A549 treated with CORT108297 at 1 μM for 4 hours (cell line): ENCODE measurements at places on chromosomes 11 and 22. TPM values are rescaled to one million over a fixed set of nuclear protein-coding genes. Genes with fewer than 3 reads are reported as not detected.

The ASCL2 gene
- total RNA-seq = 0.06 to 0.09 TPM in 2 of 5 replicates, not detected in the others

The SPON1 gene
- total RNA-seq = 0.08 TPM in 1 of 5 replicates, not detected in the others

The CSNK2A3 gene
- 1.4 to 2.3 TPM (median 1.8 TPM) in 5 replicates for total RNA-seq

The TEX54 gene
- total RNA-seq = not detected in 5 replicates

The SAA4 gene
- not detected in 5 replicates for total RNA-seq

The APOL3 gene
- 0.07 to 0.10 TPM in 2 of 5 replicates, not detected in the others for total RNA-seq

The PLA2G3 gene
- not detected in 5 replicates for total RNA-seq

The KRTAP5-2 gene
- total RNA-seq = not detected in 5 replicates

The ZNHIT2 gene
- 13.2 to 25.1 TPM (median 24.8 TPM) in 5 replicates for total RNA-seq

The PRAME gene
- total RNA-seq = 99.6 to 116 TPM (median 112 TPM) in 5 replicates

The SCGB1A1 gene
- total RNA-seq = 0.23 to 0.45 TPM in 2 of 5 replicates, not detected in the others

The PGA5 gene
- not detected in 5 replicates for total RNA-seq

The KDM4E gene
- total RNA-seq = not detected in 5 replicates

The RNF169 gene
- 3.8 to 6.5 TPM (median 4.8 TPM) in 5 replicates for total RNA-seq

The RASD2 gene
- 0.74 to 1.3 TPM (median 1.2 TPM) in 5 replicates for total RNA-seq

The NEU3 gene
- total RNA-seq = 3.6 to 4.4 TPM (median 4.0 TPM) in 5 replicates

The CRACR2B gene
- 2.9 to 5.2 TPM (median 4.8 TPM) in 5 replicates for total RNA-seq

The FXYD6 gene
- total RNA-seq = 0.20 to 0.52 TPM (median 0.29 TPM) in 5 replicates

The A4GALT gene
- 13.4 to 19.4 TPM (median 17.6 TPM) in 5 replicates for total RNA-seq

The SLC22A8 gene
- not detected in 5 replicates for total RNA-seq

The ENTHD1 gene
- not detected in 5 replicates for total RNA-seq

The PLAAT4 gene
- total RNA-seq = 1.3 to 2.6 TPM (median 2.0 TPM) in 5 replicates

The CNTF gene
- total RNA-seq = 1.0 to 1.5 TPM (median 1.2 TPM) in 5 replicates

The MMP11 gene
- 0.12 to 0.24 TPM (median 0.21 TPM) in 5 replicates for total RNA-seq

The FAM180B gene
- total RNA-seq = not detected in 5 replicates

The RFPL1 gene
- not detected in 5 replicates for total RNA-seq
